Testis (tissue), 5 donors: ENCODE measurements at places on chromosomes 1 and 21. TPM values are rescaled to one million over a fixed set of nuclear protein-coding genes. Genes with fewer than 3 reads are reported as not detected.
A peak's percentile ranks its signal among the peaks of the same experiment; 100 is the strongest.

IER5 gene
- 7.1 TPM for polyA plus RNA-seq

ORC1 gene
- polyA plus RNA-seq, result 6.4 TPM

RNU1-1 gene
- 18.9 TPM for polyA plus RNA-seq

ADGRB2 gene
- polyA plus RNA-seq, result 11.8 TPM

EPHA10 gene
- 64.2 TPM for polyA plus RNA-seq

NBPF10 gene
- 2.3 TPM for polyA plus RNA-seq

DNA sequence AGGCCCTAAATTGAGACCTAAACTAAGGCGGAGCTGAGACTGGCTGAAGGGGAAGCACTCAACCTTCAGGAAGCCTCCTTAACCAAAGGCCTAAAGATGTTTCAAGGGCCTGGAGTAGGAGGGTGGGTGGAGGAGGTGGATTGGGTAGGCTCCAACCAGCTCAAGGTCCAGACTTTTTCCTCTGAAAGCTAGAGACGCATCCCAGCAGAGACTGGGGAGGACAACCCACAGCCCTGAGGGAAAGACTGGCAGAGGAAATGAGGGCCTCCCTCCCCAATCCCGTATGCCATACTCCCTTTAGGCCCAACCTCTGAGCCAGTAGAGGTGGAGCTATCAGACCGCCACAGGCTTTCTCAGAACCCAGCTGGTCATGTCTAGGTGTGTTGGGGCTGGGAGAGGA is 1.1 kb downstream of the ECM1 start:
- DNase-seq, result no peak

DNA sequence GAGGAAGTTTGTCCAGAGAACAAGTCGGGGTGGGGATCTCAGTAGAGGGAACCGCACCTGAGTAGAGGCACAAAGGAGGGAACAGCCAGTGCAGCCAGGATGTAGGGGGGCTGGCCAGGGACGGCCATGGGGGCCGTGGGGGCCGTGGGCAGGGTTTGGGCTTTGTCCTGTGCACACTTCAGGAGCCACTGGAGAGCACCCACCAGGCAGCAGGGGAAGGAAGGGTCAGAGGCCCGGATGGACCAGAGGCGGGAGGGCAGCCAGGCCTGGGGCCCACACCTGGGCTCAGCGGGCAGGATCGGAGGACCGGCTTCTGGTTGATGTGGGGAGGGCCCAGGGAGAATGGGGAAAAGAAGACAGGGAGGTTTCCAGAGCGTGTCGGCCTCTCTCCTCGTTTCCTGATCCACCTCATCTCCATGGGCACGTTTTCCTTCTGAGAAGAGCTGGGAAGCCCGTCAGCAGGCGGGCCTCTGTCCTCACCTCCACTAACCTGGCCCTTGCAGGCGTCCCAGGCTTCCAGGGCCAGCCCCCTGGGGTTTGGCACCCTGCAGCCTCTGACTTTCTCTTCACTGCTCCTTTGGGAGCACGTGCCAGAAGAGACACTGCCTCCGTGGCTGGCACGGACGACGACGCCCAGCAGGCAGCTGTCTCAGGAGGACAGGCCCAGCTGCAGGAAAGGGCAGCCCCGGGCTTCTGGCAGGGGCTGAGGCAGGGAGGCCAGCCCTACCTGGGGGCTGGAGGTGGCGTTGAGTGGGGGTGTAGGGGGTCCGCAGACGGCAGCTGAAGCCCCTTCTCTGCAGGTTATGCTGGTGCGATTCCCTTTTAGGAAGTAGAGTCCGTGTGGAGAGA is 16.8 kb upstream of the PDXK start:
- DNase-seq, result no peak

DNA sequence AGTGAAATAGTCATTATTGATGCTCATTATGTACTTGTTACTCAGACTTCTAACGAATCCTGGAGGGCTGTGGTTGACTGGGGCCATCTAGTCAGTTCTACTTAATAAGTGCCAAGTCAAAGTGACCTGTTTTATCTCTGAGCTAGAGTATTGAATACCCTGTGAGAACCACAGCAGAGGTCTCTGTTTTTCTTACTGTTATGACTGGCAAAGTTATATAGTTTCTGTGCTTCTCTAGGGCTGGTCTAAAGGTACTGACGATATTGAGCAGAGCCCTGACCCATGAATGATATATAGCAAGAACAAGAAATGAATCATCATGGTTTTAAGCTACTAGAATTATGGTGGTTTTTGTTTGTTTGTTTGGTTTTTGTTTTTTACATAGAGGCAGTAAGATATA is 555.8 kb downstream of the PLA2G4A start:
- DNase-seq, result no peak

DNA sequence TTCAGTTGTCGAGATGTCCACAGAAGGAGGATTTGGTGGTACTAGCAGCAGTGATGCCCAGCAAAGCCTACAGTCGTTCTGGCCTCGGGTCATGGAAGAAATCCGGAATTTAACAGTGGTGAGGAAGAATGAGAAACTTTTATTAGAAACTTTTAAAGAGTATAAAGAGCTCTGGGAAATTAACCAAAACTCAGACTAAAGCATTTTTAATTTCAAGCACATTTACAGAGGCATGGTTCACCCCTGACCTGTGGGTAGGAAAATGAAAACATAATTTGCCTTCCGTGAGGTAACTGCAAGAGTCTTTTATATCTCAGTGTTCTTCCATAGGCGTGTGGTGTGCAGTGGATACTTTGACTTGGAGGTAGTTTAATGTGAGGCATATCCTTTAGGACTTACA is 44.8 kb upstream of the KCNQ4 start:
- DNase-seq, result no peak

DNA sequence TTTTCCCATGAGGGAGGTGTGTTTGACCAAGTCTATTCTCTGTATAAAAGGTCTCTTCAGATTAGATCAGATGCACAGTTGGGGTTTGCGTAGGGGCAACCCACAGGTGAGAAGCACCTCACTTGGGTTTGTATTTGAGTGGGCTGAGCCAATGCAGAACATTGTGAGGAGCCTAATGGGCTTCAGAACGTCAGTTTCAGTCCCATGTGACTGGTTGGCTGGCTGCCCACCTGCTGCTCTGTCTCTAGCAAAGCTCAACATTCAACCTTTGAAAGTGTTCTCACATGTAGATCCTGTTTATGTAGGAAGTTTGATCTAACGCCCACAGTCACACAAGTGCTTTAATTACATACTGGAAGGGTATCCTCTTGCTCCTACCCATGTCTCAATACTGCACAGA is 105.5 kb downstream of the FASLG start:
- no peak for DNase-seq

- peak; percentile 74 for DNase-seq
Measured at GRCh38 chr1:38026592-38027200, 14.2 kb downstream of the UTP11 start.

DNA sequence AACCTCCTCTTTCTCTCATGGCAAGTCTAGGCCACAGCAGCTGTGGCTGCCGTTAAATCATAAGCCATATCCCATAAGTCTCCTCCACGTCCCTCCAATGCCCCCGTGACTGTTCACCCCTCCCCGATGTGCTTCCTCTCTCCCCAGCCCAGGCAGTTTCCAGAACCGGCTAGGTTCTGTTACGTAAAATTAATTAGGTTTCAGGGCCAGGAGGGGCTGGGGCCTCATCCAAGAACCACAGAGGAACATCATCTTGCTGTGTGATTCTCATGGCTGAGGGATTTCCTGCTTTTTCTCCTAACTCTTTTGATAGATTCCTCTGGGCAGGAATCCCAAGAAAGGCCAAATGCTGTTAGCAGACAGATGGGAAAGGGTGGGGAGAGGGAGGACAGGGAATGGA is 141.8 kb upstream of the AJAP1 start:
- DNase-seq, result peak; percentile 68

- DNase-seq, result peak; percentile 47
Measured at GRCh38 chr1:108560189-108560873, 431 bp downstream of the EEIG2 start.

GRCh38 chr1:31509124-31510072 is 66.9 kb upstream of the TINAGL1 start:
- DNase-seq, result no peak

- no peak for DNase-seq
Measured at GRCh38 chr21:31974454-31974985, 101.7 kb downstream of the HUNK start.

DNA sequence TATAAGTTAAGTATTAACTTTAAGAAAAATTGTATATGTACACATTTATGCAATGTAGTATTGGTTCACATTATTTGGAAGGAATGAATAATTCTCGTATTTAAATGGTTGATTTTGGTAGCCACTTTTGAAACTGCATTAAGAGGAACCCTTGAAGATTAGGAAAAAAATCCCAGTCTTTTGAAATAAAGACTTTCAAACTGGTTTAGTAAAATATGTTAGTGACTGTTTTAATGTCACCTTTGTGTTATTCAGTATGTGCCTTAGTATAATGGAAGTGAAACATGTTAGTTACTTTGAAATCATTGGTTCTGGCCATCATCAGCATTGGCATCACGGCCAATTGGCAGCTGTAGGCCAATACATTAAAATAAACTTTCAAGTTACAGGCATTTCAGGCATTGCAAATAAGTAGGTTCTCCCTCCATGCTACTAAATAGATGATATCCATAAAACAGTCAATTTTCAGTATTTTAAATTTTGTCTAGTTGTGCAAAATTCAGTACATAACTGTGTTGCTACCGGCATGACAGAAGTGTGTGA is 4.4 kb downstream of the MIER1 start:
- DNase-seq, result no peak

DNA sequence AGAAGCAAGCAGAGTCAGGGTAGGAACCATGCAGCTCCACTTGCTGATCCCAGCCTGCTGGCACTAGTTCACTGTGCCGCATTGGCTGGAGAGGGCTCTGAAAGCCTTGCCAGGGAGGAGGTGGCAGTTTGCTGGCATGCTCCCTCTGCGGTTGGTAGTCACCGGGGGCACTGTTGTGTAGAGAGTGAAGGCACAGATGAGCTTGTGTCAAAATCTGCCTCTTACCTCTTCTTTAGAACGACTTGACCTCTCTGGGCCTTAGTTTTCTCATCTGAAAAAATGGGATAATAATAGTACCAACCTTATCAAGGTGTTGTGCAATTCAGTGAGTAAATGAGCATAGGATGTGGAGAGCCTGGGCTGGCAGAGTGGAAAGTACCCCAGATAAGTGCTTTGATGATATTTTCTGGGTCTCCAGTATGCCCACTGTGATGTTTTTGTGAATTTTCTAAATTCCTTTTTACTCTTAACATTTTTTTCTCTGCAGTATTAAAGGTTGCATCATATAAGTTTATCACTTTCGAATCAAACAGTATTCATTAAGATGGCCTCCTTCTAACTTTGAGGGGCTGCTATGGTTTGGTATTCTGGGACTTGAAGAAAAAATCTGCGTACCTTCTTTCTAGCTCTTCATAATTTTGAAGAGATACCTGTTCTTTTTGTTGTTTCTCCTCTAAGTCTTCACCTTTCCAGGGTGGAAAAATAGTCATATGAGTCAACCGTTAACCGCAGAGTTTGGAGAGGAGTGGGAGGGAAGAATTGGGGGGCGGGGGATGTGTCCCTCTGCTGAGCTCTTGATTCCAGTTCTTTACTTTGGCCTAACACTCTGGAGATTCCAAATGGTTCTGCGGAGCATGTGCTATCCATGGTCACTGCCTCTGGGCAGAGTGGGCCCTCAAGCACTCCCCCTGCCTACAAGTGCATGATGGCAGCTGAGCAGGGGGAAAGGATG is 26.8 kb downstream of the SZRD1 start:
- DNase-seq, result no peak

- DNase-seq, result no peak
Measured at GRCh38 chr1:40038697-40039096, 1.8 kb upstream of the CAP1 start.

DNA sequence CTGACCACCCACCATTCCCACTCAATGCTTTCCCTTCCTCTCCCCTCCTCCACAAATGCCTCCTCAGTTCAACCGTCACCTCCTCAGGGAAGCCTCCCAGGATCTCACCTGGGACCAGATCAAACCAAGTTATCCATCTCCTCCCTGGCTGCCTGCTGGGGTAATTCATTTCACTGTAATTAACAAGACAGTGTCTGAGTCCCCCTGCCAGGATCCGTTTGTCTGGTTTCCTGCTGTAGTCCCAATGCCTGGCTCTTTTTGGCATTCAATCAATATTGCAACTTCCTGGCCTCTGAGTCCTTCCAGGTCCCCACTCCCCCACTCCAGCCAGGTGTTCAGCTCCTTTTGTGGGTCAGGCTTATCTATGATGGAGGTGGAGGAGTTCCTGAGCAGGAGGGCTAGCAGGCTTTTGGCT is 687.7 kb downstream of the PTPRU start:
- no peak for DNase-seq

- DNase-seq, result no peak
Measured at GRCh38 chr1:56824938-56825337, 5.7 kb upstream of the FYB2 start.

GRCh38 chr1:8351693-8352470 is 34.0 kb downstream of the SLC45A1 start:
- no peak for DNase-seq

DNA sequence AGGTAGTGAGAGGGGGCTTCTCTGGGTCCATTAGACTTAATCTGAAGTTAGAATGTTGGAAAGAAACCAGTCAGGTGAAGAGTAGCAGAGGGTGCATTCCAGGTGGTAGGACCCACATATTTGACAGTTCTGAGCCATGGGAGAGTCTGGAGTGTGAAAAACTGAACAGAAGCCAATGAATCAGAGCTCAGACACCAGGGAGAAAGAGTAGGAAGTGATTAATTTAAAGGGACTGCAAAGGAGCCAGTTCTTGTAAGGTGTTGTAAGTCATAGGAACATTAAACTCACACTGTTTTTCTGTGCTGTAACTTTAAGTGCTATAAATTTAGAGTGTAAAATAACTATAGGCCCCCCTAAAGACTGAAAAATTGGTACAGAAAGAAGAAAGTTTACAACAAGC is 5.9 kb upstream of the DHX9 start:
- no peak for DNase-seq

GRCh38 chr1:47993416-47993740 is 3.8 kb downstream of the TRABD2B start:
- no peak for DNase-seq

DNA sequence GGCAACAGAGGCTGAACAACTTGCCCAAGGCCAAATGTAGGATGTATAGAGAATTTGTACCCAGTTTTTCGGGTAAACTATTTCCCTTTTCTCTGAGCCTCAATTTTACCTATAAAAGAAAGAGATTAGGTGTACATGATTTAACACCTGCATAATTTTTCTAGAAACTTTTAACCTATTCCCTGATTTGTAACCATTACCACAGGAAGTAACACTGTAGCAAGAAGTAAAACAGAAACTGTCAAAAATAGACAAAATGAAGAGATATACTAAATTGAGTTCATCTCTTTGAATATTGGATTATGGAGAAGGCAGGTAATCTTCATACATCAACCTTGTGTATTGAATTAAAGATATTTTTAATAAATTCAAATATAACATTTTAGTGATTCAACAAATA is 136.2 kb downstream of the ZC3H11B start:
- no peak for DNase-seq

DNA sequence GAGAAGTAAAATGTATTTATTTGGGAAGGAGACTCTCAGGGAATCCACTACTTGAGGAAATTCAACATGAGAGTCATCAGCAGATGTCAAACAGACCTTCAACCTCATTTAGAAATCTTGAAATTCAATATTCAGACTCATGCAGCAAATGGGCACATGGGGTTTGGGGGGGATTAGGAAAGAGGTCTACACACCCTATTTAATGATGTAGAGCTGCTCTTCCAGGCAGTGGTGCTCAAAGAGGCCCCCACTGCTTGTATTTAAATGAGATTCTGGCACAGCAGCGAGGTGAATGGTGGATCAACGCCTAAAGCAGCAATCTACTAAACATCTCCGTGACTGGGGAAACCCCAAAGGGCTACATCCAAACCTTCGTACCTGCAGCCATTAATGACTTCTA is 213.2 kb upstream of the C8B start:
- DNase-seq, result no peak

GRCh38 chr1:50562106-50562505 is 138.9 kb upstream of the DMRTA2 start:
- DNase-seq, result no peak
